ENCODE measurements at places on chromosomes 13 and 19.

DNA sequence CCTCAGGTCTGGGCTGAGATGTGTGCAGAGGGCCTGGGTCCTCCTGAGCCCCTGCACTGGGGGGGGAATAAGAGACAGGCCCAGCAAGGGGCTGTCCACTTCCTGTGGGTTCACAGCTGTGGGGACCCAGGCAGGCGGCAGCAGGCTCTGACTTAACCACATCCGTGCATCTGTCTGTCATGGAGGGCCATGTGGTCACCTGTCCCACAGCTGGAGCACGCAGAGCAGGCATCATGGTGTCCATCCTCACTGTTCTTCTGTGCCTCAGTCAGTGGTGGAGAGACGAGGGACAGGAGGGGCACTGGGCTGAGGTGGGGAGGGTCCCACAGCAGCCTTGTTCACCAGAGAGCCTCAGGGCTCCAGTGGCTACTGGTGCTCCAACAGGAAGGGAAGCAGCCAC, 16.3 kb upstream of the KIR3DL3 start:
- DNase-seq, result no peak

DNA sequence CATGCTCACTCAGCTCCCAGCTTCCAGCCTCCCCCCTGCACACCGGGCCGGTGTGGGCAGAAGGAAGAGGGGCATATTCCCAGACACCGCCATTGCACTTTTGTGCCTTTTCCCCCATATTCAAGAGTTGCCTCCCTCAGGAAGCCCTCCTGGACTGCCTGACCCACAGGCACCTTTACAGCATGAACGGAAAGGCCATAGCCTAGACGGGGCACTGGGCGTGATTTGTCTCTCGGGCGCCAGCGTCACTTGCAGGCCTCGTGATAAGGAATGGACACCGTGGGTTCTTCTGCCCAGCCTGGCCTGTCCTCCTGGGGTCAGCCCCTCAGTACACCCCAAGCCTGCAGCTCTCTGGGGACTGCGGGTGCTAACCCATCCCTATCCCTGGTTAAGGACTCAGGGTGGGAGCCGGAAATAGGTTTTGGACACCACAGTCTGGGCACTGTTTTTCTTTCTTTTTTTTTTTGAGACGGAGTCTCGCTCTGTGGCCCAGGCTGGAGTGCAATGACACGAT, 933 bp upstream of the UQCR11 start:
- peak; percentile 38 for DNase-seq

DNA sequence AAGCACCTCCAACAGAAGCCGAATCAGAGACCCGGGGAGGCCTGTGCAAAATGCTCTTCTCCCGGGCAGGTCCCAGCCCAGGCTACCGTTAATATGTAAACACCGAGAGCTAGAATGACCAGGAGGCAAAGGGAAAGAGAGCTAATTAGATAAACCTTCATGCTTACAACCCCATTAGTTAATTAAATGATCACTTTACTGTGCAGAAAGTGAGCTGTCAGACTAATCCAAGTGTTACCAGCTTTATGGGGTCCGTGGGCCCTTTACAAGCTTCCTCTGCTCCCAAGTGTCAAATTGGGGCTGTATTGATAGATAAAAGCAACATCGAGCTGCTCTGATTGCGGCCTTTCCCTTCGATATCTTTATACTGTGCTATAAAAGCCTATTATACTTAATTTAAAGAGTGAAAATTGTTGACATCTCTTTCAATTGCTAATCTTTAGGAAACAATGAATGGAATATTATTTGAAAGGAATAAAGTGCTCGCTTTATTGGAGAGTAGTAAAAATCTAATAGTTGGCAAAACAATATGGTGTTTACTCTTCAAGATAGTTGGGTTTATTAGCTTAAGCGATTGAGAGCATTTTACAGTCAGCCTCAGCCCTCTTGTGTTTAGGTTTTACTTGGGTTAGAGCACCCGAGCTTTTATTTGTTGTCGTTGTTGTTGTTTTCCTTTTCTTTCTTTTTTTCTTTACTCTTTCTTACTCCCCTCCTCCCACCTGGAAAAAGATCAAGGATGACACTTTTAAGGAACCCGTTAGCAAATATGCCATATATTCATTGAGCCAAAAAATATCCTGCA, 189.3 kb upstream of the GPR12 start:
- DNase-seq, result no peak

DNA sequence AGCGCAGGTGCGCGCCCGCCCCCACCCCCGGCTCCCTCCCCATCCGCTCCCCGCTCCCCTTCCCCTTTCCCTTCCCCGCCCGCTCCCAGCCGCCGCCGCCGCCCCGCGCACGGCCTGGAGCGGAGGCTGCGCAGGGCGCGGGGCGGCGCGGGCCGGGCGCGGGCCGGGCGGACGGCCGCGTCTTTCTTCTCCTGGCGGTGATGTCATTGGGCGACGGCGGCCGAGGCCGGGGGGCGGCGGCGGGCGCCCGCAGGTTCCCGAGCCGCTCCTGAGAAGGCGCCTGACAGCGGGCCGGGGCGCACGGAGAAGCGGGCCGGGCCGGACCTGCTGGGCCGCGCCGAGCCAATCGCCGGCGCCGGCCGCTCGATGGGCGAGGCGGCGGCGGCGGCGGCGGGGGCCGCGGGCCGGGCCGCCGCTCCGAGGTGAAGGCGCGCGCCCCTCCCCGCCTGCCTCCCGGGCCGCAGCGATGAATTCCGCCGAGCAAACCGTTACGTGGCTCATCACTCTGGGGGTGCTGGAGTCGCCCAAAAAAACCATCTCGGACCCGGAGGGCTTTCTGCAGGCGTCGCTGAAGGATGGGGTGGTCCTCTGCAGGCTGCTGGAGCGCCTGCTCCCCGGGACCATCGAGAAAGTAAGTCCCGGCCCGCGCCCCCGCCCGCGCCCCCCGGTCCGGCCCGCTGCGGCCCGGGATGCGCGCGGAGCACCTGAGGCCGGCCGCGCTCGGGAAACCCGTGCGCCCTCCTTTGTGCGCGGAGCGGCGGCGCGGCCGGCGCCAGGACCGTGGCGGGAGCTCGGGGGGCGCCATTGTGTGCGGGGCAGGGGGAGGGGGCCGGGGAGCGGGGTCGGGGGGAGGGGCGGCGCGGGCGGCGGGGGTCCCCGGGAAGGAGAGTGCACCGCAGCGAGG, at the start of gene ARHGEF7:
TSS of gene ARHGEF7 (plus strand) at position 250 of the 904 bp plus-strand sequence. CDS start at position 467, 217 bp downstream.
- no peak for DNase-seq

- DNase-seq, result peak; percentile 23
Observed at GRCh38 chr13:51624695-51625345, 40.6 kb downstream of the WDFY2 start.

DNA sequence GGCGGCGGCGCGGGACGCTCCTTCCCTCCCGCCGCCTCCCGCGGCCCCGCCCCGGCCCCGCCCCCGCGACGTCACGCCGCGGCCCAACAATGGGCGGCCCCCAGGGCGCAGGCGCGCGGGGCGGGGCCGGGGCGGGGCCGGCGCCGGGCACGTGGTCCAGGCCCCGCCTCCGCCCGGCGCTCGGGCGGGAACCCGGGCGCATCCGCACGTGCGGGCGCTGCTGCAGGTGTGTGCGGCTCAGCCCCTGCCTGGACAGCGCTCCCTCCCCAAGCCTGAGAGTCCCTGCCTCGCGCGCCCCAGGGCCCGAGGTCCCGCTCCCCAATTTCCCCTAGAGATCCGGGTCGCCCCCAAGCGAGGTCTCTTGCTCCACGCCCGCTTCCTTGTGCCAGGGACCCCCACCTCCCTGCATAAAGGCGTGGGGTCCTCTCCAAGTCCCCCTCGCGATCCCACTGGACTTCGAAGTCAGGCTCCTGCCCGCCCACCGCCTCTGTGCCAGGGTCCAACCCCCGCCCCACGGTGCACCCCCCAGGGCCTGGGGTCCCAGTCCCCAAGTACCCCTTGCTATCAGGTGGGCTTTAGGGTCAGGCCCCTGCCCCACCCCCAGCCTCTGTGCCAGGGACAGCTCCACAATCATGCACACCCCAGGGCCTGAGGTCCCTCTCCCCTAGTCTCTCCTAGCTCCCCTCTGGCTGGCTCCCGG, at the start of gene MEX3D:
TSS of gene MEX3D (minus strand) at position 6 of the 700 bp plus-strand sequence. CDS start 267 bp downstream, outside the sequence.
- DNase-seq, result peak; percentile 68

DNA sequence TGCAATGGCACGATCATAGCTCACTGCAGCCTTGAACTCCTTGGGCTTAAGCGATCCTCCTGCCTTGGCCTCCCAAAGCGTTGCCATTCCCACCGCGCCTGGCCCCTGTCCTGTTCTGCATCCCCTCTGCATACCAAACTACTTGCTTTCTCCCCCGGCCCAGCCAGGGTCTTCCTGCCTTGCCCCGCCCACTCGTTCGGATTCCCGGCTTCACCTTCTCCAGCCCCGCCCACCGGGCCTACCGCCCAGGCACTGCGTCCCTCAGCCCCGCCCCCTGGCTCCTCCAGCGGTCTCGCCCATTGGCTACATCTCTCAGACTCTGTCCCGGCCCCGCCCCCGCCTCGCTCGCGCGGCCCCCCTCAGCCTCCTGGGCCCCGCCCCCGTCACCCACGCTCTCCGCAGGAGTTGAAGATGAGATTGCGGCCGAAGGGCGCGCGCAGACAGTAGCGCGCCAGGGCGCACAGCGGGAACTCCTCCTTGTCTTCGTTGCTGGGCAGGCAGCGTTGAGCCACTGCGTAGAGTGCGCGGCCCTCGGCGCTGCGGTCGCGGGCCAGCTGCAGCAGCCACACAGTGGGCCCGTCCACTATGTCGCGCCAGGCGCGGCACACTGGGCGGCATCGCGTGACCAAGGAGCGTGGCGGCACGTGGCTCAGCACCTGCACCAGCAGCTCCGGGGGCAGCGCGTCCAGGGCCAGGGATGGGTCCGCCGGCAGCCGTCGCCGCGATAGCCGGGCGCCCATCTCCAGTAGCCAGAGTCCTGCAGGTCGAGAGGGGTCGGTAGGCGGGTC, 19.0 kb downstream of the MRPS12 start:
- DNase-seq, result peak; percentile 71

- no peak for DNase-seq
Observed at GRCh38 chr13:71798707-71799106, 68.3 kb downstream of the DACH1 start.

- DNase-seq, result no peak
Observed at GRCh38 chr13:39197647-39198007, 159.4 kb downstream of the NHLRC3 start.

GRCh38 chr13:96214824-96215445, 125.0 kb downstream of the HS6ST3 start:
- DNase-seq, result no peak

DNA sequence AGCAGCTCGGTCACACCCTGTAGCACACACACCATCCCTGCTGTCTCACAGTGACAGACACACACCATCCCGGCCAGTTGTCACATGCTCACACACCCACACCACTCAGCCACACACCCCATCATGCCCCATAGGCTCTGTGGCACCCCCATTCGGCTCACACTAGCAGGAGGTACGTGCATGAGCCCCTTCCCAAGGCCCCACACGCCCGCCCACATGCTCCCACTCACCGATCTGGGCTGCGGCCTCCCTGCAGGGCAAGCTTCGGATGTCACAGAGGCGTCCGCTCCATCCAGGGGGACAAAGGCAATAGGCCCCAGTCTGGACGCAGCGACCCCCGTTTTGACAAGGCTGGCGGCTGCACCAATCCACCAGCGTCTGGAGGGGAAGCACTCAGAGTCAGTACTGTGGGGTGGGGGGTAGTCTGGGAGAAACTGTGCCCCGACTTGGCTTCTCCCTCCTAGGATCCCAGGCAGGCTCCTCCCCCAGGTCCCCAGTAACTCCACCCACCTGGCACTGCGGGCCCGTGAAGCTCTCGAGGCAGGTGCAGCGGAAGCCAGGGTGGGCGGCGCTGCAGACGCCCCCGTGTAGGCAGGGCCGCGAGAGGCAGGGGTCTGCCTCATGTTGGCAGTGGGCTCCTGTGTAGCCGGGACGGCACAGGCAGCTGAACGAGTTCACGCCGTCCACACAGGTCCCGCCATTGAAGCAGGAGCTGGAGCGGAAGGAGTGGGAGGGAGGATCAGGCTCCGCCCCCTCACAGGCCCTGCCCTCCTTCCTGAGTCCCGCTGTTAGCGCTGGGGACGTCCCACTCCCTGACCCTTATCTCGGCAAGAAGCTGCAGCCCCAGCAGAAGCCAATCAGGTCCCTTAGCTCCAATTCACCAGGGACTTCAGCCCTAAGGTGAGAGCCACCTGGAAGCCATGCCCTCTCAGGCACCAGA, 20.1 kb downstream of the NOTCH3 start:
- DNase-seq, result peak; percentile 32

- DNase-seq, result no peak
Observed at GRCh38 chr13:47087841-47088240, 191.0 kb upstream of the HTR2A start.

DNA sequence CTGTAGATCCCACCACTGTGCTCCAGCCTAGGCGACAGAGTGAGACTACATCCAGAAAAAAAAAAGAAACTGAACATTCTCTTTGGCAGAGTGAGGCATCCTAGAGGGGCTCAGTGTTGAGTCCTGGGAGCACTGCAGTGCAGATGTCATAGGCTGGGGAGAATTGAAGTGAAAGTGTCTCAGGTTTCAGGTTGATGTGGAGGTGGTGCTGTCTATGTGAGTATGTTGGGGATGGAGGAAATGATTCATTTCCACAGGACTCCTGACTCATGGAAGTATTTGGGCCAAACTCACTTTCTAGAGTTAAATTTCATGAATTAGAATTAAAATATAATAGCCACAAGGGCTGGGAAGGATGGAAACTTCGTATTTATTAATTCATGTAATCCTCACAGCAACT, 134.4 kb upstream of the TSC22D1 start:
- DNase-seq, result no peak

- DNase-seq, result no peak
Observed at GRCh38 chr19:13634658-13635057, 128.4 kb upstream of the CACNA1A start.

DNA sequence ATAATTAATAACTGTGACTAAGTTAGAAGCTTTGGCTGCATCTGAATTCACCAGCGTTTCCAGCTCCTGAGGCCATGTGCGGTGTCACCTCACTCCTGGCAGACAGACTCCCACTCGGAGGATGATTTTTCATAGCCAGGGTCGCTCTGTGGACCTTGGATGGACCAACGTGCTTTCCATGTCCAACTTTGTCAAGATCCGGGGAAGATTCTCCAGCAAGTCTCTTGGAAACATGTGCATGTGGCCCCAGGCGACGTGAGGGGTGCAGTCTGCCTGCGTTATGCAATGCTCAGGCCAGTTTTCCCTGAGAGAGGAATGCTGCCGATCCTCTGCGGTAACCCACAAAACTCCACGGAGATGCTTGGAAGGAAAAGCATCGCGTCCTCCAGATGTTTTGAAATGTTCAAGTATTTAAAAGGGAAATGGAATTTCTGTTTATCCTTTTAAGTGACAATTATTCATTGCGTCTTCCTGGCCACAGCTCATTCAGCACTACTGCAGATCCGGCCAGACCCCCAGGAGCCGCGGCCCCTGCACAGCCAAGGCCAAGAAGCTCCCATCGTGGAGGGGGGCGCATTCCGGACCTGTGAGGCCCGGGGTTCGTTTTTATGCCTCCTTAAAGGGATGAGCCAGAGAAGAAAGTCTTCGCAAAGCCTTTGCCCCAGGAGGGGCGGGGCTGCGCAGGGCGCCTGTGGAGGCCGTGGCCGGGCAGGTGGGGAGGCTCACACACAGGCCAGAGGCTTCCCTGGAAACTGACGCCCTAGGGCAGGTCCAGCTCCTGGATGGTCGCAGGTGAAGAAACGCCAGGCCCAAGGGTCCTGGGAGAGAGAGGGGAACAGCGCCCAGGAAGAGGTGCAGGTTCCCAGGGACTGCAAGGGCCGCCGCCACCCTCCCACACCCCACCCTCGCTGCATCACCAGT, 46.0 kb downstream of the C13orf46 start:
- DNase-seq, result no peak
